Epithelial cell of proximal tubule (primary cell): ENCODE measurements at places on chromosomes 13 and 19.

DNA sequence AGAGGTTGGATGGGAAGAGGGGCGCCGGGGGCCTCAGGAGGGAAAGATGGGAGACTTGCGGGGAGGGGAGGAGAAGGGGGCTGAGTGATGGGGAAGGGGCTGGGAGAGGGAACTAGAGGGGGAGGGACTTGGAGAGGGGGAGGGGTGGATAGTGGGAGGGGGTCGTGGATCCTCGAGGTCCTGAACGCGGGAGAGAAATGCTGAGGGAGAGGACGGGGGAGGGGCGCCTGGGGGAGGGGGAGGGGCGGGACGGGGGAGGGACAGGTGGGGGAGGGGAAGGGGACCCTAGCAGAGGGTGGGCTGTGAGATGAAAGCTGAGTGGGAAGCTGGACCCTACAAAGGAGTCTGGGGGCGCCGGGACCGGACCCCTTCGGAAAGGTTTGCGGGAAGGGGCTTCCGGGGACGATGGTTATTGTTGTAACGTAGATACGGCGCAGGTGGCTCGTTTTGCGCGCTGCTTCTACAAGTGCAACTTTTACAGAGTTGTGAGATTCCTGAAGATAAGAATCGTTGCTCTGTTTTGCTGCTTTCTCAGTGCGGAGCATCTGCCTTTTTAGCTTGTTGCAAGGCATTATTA lies 418 bp downstream of the ZNF444 start:
- DNase-seq: no peak

DNA sequence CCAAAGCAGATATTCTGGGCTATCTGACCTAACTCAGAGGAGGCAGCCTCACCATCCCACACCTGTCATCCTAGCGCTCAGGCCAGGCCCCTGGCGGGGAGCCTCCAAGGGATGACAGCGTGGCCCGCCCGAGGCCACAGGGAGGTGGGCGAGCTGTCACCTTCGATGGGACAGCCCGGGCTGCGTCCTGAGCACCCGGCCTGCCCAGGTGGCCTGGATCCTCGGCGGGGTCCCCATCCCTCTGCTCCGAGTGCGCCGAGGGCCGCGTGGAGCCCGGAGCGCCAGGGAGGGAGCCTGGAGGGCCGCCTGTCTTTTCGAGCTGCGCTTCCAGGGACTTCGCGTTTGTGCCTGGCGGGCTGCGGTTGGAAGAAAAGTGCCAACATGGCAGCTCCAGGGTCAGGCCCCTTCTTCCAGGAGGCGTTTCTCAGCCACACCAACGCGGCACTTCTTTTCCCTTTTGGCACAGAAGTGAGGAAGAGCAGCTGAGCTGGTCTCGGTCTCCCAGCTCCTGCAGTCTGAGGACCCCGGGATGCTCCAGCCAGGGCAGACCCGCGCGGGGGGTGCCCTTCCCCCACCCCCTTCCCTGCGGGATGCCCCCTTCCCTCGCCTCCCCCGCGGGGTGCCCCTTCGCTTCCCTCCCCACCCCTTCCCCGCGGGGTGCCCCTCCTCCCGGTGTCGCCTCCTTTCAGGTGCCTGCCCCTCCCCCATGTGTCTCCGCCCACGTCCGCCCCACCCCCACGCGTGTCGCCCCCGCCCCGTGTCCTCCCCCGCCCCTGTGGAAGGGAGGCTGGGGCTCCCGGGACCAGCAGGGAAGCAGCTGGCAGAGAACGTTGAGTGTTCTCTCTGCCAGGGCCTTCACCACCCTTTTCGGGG lies 42.3 kb downstream of the GJA3 start:
- no peak for DNase-seq

GRCh38 chr19:46555628-46556280 lies 45.4 kb upstream of the CALM3 start:
- DNase-seq: no peak

GRCh38 chr19:16164222-16164890 lies 9.0 kb downstream of the CIB3 start:
- DNase-seq: no peak

DNA sequence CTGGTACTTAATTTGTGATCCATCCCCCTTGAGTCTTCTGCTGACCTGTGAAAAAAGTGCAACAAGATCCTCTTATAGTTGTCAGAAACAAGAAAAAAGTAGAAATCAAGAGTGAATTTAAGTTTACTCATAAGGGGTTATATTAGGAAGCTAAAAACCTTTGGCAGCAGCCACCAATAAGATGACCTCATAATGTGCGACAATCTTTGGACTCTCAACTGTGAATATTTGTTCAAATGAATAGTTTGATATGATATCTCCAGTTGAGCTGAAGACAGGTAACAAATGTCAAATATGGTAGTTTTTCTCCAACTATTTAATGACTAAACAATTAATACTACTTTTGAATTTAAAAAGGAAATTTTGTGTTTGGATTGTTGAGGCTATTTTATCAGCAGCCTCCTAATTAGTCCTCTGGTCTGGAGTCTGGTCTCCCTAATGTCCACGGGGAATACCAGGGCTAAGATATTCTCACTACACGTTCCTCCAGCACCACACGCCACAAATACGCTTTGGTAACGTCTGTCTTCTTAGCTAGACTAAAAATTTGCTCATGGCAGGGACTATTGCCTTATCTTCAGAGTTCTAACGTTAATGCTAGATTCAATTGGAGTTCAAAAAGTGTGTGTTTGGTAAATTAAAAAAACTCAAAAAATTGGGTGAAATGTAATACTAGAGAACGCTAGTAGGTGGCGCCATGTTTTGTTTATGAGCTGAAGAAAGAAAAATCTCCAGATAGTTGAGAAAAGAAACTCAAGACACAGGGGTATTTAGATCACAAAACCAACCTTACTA lies 51.0 kb upstream of the PDX1 start:
- DNase-seq: no peak
